NCI-H2081 (cell line): ENCODE measurements at places on chromosomes 16 and 17.

- peak; percentile 72 for DNase-seq
Observed at GRCh38 chr16:23408823-23409298, 44.1 kb downstream of the COG7 start.

GRCh38 chr16:56814537-56815432 lies 50.2 kb upstream of the SLC12A3 start:
- DNase-seq, result no peak

GRCh38 chr17:348692-349425 lies 3.7 kb downstream of the RPH3AL start:
- DNase-seq, result peak; percentile 7

DNA sequence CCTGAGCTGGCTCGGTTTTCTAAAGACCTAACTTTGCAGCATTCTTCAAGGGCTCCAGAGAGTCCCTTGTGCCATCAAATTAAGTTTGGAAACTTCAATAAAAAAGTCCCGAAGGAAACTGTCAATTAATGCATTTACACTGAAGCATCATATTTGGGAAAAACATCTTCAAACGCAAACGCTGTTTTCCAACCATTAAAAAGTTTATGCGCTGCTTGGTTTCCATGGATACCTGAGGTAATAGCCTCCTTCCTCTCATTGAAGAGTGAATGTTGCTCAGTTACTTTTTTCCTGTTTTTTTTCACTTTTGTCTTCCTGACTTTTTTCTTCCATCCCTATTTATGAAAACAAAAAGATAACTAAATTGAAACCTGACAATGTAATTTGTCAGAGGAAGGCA lies 399.1 kb downstream of the MAF start:
- no peak for DNase-seq

GRCh38 chr17:41054025-41054424 lies 1.0 kb downstream of the KRTAP2-2 start:
- no peak for DNase-seq

DNA sequence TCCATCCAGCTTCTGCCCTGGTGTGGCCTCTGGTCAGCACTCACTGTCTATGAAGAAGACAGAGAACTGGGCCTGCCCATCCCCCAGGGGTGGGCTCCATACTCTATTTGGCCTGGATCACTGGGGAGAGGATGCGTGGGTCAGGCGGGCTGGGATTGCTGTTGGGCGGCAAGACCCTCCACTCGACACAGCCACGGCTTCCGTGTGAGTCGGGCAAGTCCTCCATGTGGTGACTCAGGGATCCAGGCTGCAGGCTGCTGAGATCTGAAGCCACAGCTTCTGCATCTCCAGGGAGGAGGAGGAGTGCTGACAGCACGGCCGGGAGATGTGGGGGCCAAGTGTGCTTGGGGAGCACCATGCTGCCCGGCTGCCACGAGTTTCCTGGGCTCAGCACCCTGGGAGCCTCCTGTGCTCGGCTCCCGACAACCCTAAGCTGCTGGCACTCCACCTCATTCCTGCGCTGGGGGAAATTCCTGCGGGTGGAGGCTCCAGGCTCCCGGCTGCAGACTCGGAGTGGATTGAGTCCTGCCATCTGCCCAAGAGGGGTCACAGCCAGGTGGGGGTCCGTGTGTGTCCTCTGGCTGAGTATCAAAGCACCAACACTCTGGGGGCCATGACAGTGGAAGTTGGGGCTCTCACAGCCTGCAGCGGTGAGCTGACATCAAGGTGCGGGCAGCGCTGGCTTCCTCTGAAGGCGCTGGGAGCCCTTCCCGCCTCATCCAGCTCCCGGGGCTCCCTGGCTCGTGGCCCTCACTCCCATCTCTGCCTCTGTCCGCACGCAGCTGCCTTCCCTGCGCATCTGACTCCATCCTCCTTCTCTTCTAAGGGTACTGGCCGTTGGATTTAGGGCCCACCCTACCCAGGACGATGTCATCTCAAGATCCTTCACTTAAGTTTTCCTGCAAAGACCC lies 24.4 kb upstream of the CBFA2T3 start:
- no peak for DNase-seq

DNA sequence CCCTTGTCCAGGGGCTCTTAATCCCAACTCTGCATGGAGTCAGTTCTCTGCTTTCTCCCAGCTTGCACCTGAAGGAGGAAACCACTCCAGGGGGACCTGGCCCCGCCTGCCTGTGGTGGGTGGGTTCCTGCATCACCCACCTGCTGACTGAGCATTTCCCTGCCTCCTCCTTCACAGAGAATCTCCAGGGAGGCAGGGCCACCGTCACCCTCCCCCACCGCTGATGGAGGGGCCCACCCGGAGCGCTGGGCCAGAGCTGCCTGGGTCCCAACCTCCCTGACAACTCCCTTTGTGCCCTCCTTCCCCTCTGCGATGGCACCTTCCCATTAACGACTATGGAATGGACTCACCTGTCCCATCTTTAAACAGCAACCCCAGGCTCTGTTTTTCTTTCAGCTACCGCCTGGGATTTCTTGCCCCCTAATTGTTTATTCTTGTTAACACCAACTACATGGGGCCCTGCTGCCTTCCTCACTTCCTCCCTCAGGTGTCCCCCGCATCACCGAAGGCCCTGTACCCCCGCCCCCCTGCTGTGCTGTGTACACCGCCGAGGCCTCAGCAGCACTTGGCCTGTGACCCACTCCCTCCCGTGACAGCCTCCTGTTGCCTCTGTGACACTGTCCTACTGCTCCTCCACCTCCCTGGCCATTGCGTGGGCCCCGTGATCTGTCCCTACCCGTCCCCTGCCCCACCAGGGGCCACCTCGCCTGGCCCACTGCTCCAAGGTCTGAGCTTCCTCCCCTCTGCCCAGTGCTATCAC lies 842 bp upstream of the TEDC2 start:
- no peak for DNase-seq

DNA sequence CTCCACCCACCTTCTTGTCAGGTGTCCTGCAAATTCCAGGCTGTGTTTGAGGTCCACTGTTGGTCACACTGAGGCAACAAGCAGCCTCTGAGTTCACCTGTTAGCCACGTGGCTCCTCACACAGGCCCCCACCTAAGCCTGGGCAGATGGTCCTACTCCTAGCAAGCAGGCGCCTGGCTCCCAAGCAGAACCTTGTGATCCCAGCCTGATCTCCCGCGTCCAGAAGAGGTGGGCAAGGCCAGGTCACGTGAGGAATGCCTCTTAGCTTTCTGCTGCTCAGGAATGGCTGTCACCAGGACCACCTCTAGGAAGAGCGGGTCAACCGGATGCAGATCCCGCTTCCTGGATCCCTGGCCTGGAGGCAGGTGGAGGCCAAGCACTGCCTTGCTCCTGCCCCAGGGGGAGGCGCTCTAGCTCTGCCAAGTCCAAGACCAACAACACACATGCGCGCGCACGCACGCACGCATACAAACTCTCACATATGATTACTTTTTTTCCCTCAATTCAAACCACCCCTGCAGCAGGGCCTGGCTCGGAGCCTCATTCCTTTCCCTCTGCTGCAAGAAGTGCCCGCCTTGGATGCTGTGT lies 9.5 kb downstream of the CYB561 start:
- DNase-seq, result no peak

- no peak for DNase-seq
Observed at GRCh38 chr17:62600805-62601204, 26.7 kb upstream of the MRC2 start.

DNA sequence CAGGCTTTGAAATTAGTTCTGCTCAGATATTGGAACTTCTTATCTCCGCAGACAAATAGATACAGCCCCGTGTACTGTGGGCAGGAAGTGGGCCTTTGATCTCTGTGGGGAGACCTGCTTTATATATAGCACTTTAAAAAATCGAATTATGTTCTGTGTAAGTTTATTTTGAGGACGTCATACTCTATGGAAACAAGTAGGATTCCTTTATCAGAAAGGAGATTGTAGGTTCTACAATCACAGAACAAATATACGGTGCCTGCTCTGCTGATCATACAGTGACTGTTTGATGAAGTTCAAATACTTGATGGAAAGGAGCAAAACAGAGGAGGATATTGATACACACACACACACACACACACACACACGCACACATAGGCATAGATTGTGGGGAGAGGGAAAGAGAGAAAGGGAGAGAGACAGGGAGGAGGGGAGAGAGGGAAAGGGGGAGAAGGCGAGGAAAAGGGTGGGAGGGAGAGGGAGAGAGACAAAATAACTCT lies 14.7 kb upstream of the TMEM220 start:
- DNase-seq, result no peak

GRCh38 chr17:75228305-75228704 lies 22.8 kb downstream of the NUP85 start:
- no peak for DNase-seq

- DNase-seq, result no peak
Observed at GRCh38 chr16:47599512-47599911, 138.4 kb downstream of the PHKB start.

DNA sequence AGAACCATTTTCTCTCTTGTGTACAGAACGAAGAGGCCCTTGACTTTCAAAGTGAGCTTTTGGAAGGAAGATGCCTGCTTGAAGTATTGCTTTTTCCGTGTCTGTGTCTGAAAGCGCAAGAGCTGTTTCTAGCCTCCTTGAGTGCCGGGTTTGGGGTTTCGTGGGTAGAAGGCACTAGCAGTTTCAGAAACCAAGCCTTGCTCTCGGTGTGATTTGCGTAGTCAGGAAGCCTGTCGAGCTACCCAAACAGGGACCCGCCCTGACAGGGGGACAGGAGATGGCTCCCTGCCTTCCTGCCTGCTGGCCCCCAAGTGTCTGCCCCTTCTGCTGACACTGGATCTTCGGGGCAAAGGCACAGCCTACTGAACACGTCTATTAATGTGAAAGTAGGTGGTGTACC lies 322.0 kb downstream of the MAF start:
- no peak for DNase-seq

GRCh38 chr17:299546-299945 lies 53.1 kb downstream of the RPH3AL start:
- DNase-seq, result no peak

DNA sequence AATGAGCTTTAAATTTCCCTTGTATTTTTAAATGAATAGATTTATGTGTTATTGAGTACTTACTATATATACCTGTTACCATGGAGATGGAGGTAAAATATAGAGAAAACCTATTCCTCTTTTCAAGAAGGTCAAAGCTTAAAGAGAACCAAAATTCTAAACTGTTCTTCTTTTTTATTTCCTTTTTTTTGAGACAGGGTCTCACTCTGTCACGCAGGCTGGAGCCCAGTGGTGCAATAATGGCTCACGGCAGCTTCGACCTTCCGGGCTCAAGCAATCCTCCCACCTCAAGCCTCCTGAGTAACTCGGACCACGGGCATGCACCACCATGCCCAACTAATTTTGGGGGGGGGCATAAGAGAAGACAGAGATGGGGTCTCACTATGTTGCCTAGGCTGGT lies 25.0 kb upstream of the TMEM97 start:
- DNase-seq, result no peak

GRCh38 chr17:55546991-55547664 lies 35.9 kb upstream of the SMIM36 start:
- no peak for DNase-seq

GRCh38 chr17:62703776-62704380 lies 76.4 kb downstream of the MRC2 start:
- DNase-seq, result peak; percentile 72

DNA sequence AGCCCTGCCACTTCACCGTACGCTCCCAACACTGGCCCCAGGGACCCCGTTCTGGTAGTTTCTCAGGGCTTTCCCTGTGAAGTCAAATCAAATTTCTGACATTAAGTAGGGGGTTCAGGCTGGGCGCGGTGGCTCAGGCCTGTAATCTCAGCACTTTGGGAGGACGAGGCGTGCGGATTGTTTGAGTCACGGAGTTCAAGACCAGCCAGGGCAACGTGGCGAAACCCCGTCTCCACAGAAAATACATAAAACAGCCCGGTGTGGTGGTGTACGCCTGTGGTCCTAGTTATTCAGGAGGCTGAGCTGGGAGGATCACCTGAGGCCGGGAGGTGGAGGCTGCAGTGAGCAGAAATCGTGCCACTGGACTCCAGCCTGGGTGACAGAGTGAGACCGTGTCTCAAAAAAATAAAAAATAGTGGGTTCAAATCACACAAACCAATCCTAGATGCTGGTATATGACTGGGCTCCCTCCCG lies 632 bp downstream of the CYBC1 start:
- no peak for DNase-seq

DNA sequence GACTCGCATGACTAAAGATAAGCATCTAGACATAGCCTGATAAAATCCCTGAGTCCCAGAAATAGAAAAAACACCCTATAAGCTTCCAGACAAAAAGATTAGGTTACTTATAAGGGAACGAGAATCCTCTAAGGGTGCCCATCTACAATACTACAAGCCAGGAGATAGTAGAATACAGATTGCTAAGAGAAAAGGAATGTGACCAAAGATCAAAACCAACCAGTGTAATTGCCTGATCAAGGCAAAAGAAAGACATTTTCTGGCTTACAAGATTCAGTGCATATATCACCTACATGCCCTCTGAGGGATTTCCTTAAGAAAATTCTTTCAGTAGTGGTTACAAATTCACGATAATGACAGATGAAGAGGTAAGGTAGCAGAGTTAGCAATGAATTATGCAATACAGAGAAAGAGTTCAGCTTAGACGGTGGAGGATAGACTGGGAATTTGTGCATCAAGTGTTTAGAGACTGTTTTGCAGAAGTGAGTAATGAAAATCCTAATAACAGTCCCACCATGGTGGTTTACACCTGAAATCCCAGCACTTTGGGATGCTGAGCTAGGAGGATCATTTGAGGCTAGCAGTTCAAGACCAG lies 35.0 kb downstream of the BCL7C start:
- no peak for DNase-seq

DNA sequence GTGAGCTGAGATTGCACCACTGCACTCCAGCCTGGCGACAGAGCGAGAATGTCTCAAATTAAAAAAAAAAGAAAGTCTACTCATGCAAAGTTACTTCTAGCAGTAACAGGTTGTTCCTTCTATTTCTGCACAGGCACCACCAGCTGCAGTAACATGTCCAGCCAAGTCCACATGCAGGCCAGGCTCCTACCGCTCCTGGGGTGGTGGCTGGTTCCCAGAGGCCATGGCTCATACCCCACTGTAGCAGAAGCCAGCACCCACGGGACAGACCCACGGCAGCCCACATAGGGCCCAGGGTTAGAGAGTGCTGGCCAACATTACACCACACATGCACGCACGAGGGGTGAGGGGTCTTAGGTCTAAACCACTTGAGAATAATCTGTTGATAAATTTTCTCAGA lies 26.7 kb upstream of the TRAP1 start:
- DNase-seq, result no peak

GRCh38 chr16:78961464-78961863 lies 639.1 kb downstream of the MAF start:
- DNase-seq, result no peak

DNA sequence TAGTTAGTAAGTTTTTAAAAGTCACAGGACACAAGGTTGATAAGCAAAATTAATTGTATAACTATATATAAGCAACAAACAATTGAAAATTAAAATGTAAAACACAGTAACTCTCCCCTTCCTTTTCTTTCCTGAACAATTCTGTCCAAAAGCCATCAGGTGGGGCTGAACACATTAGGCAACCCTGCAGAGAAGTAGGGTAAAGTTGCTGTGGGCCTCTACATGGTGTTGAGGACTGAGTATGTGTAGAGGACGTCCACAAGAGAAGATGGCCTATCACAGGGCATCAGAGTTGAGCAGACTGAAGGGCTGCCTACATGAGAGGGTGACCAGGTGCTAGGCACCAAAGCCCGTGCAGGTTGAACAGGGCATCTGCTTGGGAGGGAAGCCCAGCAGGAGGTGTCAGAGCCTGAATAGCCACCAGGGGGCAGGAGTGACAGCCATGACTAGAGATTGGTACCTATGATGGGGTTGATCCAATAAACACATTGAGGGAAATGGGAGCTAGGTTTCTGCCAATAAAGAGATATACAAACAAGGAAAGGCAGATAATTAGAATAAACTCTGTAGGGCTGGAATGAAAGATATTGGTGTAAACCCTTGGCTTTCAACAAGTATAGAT lies 415.1 kb downstream of the NPIPA8 start:
- peak; percentile 1 for DNase-seq
